ENCODE measurements at places on chromosomes 3 and 15.

DNA sequence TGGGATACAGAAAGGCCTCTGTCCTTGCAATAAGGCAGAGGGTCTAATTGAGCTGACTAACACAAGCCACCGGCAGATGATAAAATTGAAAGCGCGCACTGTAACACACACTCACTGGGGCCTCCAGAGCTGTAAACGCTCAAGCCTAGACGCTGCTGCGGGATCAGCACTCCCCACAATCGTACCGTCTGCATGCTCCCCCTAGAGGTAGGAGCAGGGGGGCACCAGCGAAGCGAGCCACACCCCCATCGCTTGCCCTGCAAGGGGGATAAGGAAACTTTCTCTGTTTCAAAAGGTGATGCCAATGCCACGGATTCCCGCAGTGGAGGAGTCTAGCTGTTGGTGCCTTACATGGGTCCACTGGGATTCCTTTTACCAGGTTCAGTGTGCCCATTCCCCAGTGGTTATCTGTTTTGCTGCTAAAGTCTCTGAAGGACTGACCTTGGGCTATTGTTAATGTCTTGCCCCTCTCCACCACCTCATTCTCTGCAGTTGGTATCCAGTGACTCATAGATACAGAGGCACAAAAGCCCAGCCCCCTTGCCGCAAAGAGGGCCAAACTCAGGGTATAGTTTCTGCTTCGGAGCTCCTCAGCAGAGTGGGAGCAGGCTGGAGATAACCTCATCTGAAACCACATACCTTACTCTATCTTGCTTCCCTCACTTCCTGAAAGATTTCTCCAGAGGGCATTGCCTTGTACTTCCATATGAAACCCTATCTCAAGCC is 139.3 kb upstream of the KBTBD8 start:
- peak; percentile 41 for DNase-seq

DNA sequence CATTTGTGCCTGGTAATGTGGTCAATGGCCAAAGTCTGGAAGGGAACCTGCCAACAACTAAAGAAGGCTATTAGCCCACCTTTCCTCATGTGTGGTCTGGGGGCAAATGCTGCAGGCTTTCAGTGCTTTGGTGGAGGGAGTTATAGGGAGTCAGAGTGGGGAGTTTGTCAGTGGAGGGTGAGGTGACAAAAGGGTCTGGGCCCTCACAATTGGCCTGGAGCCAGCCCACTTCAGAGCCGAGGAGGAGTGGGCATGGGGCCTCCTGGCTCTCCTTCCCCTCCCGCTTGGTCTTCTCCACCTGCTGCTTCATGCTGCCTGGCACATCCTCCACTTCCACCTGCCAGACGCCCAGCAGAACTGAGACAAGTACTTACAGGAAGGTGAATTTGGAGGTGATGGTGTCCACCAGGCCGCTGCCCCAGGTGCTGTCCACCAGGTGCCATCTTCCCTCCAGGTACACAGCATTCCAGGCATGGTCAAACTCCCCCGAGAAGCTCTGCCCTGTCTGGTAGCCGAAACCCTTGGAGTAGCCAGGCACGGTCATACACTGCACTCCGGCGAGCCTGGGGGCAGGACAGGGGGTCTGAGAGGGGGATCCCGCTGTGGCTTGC is 40.9 kb downstream of the KY start:
- no peak for DNase-seq

DNA sequence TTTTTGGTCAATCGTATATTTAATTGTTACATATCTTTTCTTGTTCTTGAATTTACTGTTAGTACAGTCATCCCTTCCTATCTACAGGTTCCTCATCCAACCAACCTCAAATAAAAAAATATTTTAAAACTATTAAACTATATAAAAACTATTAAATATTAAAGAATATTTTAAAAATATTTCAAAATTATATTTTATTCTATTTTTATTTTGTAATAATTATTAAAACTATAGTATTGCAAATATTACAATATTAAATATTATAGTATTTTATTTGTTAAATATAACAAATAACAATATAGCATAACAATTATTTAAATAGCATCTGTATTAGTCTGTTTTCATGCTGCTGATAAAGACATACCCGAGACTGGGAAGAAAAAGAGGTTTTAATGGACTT is 357.9 kb upstream of the GOLIM4 start:
- no peak for DNase-seq

DNA sequence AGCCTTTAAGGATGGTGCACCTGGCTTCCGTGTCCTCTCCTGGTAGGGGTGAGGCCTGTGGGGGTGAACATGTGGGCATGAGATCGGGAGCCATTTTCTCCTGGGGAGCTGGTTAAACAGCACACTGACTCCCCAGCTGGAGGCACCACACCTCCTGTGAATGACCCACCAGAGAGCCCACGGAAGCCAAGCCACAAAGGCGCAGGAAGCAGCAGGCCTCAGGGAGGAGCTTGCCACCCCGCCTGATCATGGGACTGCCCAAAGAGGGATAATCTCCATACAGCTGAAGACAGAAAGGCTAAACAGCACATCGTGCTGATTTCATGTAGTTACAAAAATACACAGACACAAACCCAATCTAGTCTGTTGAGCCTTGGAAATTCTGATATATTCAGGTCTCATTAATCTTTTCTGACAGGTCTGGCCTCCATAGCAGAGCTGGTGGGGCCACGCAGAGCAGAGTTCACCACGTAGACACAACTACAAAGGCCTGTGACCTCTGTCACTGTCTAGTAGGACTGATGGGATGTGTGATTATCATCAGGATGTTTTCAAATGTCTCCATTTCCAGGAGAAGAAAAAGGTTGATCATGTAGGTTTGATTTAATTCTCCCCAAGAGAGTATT is 75.2 kb downstream of the DUT start:
- DNase-seq, result no peak

- peak; percentile 77 for DNase-seq
These were observed 50.1 kb downstream of the CFAP20DC start for GRCh38 chr3:58999774-59000160.

DNA sequence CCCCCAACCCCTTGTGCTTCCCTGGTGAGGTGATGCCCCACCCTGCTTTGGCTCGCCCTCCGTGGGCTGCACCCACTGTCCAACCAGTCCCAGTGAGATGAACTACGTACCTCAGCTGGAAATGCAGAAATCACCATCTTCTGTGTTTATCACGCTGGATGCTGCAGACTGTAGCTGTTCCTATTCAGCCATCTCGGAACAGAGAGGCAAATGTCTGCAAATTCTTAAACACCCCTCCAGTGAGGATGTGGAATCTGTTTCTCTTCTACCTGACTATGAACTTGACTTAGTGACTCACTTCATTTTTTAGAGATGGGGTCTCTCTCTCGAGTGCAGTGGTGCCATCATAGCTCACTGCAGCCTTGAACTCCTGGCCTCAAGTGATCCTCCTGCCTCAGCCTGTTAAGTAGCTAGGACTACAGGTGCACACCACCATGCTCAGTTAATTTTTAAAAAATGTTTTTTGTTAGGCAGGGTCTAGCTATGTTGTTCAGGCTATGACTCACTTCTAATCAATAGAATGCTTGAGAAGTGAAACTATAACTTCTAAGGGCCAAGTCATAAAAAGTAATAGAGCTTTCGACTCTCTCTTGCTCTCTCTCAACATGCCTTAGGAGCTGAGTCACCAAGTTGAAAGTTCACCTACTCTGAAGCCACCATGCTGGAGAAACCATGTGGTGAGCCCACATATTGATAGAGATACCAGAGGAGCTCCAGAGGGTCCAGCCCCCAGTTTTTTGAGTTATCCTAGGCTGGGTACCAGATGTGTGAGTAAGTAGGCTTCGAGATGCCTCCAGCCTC is 11.5 kb upstream of the PARP14 start:
- DNase-seq, result peak; percentile 64

- no peak for DNase-seq
These were observed 63.0 kb upstream of the PFN2 start for GRCh38 chr3:150033721-150034120.

All from RPMI7951 (cell line).